Mammary epithelial cell (primary cell): ENCODE measurements at places on chromosomes 5 and 9. TPM values are rescaled to one million over a fixed set of nuclear protein-coding genes. Genes with fewer than 3 reads are reported as not detected.

DNA sequence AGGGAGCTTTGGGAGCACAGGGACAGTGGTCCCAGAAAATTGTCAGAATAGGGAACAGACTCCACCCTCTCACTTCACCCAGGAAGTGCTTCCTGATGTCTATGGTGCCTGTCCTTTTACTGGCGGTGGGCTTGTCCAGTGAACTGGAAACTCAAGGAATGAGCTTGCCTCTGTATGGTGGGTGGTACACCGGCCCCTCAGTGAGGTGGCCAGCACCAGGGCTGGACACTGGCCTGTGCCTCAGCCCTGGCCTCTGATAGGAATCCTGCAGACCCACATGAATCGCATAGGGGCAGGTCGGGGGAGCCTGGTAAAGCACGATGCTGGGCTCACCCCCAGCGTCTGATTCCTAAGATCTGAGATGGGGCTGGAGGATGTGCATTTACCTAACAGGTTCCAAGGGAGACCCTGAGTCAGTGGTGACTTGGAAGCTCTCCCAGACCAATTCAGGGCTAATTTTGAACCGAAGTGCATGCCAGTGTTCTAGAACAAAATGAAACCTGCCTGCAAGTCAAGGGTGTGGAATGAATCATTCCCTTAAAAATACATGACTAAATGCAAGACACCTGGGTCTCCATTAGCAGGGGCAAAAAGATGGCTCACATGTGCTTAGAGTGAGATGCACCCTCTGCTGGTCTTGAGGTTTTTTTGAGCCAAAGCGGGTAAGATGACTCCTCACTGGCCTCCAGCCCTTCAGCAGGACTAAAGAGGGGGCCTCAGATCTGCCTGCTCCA lies 178.3 kb downstream of the HSPA4 start:
- peak; percentile 96 for DNase-seq

GRCh38 chr5:155332618-155333017 lies 319.1 kb downstream of the KIF4B start:
- no peak for DNase-seq

SLC9A3 gene
- total RNA-seq = 1.0 and 1.2 TPM in 2 replicates

DNA sequence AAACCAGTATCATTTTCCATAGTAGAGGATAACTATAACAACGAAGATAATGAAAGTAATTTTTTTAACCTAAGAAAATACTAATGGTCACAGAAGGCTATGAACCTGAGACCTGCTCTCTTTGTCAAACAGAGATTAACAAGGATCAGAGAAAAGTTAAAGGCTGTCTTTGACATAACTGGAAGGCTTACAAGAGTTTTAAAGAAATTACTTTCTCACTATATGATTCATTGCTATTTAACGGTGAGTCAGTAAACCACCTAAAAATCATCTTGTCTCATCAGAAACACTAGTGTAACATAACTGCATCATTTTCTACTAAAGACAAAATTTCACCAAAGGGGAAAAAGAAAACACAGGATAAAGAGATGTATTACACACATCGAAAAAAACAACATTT lies 19.3 kb downstream of the MLANA start:
- peak; percentile 58 for DNase-seq

DNA sequence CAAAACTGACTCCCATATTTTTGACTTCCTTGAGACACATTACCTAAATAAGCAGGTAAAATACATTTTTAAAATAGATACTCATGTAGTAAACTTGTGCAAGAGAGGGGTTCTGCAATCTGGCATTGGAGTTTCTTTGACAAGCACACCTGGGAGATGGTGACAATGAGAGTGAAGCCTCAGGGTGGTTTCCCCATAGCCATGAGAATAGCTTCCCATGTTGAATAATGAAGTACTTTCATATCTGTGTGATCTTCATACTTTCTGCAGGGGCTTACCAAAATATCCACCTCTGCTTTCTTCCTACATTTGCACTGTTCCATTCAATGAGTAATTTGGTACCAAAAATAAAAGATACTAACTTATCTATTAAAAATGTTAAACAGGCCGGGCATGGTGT lies 44.7 kb upstream of the VCAN start:
- no peak for DNase-seq

QRFP gene
- not detected in 2 replicates for total RNA-seq

DNA sequence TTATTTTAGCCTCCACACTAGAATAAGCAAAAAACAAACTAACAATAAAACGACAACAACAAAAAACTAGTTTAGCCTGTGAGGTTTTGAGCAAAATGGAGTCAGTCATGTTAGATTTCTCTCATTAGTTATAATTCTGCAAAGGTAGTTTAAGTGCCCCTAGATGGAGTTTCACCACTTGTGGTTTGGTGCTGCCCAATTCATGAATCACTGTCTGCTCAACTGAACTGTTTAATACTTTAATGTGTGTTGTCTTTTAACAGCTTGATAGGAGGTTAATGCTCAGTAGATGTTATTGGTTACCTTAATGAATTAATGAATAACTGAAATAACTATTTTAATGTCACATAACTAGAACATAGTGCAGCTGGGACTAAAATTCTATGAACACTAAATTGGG lies 3.5 kb upstream of the PLAA start:
- DNase-seq = peak; percentile 43

- DNase-seq = no peak
These were observed 5.9 kb downstream of the DBH start for GRCh38 chr9:133641861-133642595.

TRIM7 gene
- total RNA-seq = 6.3 TPM

CCDC69 gene
- 0.61 and 1.3 TPM in 2 replicates for total RNA-seq

GRCh38 chr9:136854113-136854841 lies 2.1 kb downstream of the MAMDC4 start:
- no peak for DNase-seq
